ENCODE measurements at places on chromosomes 2 and 18. TPM values are rescaled to one million over a fixed set of nuclear protein-coding genes. Genes with fewer than 3 reads are reported as not detected.

The UGT1A3 gene
- total RNA-seq, result not detected

The UGT1A7 gene
- not detected for total RNA-seq

The KCNG2 gene
- total RNA-seq, result 1.9 TPM

The TXNDC2 gene
- total RNA-seq, result not detected

The KHK gene
- 2.5 TPM for total RNA-seq

The CPS1 gene
- total RNA-seq, result 3.8 TPM

The PPP1R1C gene
- total RNA-seq, result 9.6 TPM

The KRTCAP3 gene
- total RNA-seq, result not detected

The SLC9A4 gene
- total RNA-seq, result 0.55 TPM

The SLC35F6 gene
- total RNA-seq, result 26.6 TPM

The FZD7 gene
- 31.8 TPM for total RNA-seq

The ANKRD62 gene
- not detected for total RNA-seq
